ENCODE measurements at places on chromosomes 16 and 17.
A peak's percentile ranks its signal among the peaks of the same experiment; 100 is the strongest.

- DNase-seq = no peak
These were observed 3.8 kb downstream of the COTL1 start for GRCh38 chr16:84614073-84614459.

DNA sequence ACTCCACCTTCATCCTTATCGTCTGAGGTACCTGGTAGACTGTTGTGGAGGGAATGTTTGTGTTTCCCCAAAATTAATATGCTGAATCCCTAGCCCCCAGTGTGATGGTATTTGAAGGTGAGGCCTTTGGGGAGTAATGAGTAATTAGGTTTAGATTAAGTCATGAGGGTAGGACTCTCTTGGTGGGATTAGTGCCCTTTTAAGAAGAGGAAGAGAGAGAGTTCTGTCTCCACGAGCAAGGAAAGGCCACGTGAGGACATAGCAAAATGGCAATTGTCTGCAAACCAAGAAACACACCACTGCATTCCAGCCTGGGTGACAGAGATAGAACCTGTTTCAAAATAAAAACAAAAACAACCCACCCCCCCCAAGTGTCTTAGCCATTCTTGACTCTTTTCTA, 21.0 kb upstream of the DDX52 start:
- DNase-seq = no peak

DNA sequence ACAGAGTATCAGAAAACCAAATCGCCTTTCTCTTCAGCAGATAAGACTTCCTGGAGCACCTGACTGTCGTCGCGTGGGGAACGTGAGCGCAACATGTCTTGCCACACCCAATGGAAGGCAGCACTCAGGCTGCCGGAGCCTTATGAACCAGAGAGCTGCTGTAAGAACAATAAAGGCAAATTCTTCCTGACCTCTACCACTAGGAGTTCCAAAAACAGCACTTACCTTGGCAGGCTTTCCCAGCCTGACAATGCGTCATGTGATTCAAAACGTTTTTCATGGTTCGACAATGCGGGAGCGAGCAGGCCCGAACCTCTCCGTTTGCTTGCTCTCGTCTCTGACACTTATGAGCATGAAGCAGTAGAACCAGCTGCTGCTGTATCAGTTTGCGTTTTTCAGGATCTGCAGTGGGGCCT, 75.8 kb upstream of the TRAP1 start:
- DNase-seq = no peak

DNA sequence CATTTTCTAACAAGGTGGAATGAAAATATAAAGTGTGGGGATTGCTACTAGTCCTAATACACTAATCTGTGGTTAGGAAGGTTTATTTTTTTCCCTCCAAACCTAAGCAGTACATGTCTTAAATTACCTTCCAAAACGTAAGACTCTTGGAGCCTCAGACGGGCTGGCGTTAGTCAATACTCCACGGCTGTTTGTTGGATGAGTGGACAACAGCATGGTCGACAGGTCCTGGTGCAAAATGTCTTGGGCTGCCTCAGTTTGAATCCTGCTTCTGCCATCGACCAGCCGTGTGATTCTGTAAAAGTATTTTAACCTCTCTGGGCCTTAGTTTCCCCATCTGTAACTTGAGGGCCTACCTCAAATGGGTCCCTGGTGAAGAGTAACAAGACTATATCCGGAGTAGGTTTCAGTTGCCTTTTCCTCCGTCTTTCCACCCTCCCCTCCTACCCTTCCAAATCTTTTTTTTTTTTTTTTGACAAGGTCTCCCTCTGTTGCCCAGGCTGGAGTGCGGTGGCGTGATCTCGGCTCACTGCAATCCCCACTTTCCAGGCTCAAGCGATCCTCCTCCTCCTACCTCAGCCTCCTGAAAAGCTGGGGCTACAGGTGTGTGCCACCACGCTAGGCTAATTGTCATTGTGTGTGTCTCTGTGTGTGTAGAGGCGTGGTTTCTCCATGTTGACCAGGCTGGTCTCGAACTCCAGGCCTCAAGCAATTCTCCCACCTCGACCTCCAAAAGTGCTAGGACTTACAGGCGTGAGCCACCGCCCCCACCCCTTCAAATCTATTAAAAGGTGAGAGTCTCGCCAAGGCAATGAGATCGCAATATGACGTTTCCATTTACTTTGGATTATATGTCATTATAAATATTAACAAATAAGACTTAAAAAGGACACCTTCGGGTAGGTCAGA, 5.8 kb downstream of the SCGB1C2 start:
- DNase-seq = no peak

DNA sequence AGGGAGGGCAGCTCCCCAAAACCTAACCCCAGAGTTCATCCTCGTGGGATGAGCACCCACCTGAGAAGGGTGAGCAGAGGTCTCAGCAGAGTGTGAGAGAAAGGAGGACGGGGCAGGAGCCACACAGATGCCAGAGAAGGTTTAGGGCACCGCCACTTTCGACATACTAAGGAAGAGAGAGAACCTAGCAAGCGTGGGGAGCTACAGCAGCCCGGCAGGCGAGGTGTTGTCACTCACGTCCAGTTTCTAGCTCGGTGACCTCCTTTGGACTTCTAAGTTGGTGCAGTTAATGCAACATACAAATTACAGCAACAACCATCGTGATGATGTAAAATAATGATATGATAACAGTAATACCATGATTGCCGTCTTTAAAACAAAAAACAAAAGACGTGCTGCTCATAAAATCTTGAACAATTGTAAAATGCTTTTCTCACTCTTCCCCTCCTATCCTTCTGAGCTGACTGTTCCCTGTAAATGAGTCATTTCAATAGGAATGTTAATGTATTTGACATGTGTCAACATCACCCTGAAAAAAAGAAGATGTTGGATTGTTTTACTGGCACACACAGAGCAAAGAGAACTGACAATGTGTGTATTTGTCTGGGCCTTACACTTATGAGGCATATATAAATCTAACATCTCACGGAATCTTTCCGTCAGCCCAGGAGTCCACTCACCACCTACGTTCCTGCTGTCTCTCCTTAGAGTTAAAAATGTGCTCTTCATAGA, 158.2 kb upstream of the MAF start:
- peak; percentile 8 for DNase-seq

GRCh38 chr16:50602531-50603205, 54.5 kb downstream of the NKD1 start:
- DNase-seq = no peak

DNA sequence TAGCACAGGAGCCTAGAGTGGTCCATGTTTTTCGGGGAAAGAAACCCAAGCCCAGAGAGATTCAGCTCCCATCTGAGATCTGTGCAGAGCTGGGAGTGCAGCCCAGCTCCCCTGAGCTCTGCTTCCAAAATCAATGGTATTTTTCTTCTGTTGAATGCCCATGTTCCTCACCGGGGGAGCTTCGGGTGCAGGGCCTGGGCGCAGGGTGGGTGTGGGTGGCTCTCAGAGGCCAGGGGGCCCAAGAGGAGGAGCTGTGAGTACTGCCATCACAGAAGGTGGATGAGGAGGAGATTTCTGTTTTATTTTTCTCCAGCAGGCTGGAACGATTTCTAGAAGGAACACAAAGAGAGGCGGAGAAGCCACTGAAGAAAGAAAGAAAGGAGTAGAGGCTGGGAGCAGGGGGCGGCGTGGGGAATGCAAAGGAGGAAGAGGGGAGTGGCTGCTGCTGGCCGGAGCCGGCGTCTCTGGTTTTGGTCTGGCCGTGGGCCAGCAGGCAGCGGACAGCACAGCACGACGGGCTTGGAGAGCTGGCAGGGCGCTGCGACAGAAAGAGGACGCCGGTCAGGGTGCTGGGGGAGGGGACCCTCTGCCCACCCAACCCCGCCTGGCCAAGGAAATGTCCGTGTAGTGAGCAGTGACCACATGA, 76.2 kb upstream of the KSR1 start:
- DNase-seq = peak; percentile 63

DNA sequence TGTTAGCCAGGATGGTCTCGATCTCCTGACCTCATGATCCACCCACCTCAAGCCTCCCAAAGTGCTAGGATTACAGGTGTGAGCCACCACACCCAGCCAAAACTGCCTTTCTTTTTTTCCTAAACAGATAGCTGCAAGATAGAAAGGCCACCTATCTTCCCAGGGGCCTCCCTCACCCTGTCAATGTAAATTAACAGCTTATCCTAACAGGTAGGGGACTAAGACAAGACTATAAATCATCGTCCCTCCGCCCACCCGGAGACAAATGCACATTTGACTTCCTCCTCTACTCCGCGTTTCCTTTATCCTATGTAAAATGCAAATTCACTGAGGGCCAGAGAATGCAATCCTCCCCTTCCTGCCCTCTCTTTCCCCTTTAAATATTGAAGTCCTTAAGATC, 71.4 kb downstream of the MARF1 start:
- DNase-seq = no peak

DNA sequence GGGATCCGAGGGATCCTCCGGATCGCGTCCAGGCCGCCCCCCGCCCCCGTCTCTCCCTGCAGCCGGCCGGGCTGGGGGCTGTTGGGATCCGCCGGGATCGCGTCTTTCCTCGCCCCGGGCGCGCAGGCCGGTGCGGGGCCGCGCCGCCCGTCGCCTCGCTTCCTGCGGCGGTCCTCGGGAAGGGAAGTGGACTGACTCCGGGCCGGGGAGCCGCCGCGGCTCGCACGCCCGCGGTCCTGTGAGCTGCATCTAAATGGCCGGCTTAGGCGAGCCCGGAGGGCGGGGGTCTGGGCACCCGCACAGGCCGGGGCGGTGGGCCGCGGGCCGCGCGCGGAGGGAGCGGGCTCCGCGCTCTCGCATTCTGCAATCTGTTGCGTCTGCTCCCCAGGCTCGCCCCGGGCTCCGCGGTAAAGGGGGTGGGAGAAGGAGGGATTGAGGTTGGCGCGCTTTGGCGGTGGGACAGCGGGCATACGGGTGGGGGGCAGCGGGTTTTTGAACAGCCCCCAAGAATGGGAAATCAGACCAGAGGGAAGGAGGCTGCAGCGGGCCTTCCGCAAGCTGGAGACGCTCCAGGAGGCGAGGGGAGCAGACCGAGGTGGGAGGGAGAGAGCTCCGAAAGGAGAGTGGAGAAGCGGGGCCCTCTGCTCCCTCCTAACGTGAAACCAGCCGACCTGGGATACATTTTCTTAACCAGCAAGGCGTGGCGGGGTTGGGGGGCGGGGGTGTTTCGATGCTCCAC, 2.2 kb downstream of the TMEM132E start:
- DNase-seq = peak; percentile 71

GRCh38 chr17:13510062-13510461, 91.7 kb downstream of the HS3ST3A1 start:
- DNase-seq = peak; percentile 38

DNA sequence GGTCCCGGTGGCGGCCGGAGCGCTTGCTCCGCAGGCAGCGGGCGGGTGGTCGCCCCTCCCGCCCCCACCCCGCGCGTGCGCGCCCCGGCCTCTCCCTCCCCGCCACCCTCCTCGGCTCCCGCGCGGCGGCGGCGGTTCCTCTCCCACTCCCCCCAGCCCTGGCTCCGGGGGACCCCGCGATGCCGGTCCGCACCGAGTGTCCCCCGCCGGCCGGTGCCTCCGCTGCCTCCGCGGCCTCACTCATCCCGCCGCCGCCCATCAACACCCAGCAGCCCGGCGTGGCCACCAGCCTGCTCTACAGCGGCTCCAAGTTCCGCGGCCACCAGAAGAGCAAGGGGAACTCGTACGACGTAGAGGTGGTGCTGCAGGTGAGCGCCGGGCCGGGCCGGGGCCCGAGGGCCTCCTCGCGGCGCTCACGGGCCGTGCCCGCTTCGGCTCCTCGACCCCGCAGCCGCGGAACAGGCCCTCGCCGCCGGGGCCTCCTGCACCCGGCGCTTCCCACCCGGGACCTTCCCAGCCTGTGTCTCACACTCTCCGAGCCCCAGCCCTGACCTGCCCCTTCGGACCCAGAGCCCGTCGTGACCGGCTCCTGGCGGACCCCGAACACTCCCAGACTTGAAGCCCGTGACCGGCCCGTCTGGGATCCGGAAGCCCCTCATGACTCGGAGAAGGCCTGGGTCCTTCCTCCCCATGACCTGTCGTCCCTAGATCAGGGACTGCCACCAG, 490 bp downstream of the GID4 start:
- no peak for DNase-seq

- no peak for DNase-seq
These were observed 258.3 kb upstream of the MON1B start for GRCh38 chr16:76932541-76933211.

DNA sequence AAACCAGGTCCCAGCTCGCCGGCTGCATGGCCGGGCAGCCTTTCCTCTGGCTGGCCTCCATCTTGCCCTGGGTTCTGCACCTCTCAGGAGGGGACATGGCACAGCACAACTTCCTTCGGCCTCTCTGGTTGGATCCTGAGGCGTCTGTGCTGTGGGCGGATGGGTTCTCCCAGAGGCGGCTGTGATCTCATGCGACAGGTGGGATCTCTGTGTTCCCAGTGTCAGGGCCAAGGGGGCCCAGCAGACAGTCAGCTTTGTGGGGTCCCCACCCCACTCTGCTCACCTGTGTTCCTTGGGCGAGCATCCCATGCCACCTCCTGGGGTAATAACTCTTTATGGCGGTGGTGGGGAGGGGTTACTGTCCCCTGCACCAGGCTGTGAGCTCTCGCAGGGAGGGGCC, 35.8 kb downstream of the FA2H start:
- DNase-seq = no peak

- no peak for DNase-seq
These were observed 46.0 kb downstream of the RNF112 start for GRCh38 chr17:19457046-19457445.

- peak; percentile 41 for DNase-seq
These were observed 1.4 kb downstream of the CMTM2 start for GRCh38 chr16:66580605-66581209.

DNA sequence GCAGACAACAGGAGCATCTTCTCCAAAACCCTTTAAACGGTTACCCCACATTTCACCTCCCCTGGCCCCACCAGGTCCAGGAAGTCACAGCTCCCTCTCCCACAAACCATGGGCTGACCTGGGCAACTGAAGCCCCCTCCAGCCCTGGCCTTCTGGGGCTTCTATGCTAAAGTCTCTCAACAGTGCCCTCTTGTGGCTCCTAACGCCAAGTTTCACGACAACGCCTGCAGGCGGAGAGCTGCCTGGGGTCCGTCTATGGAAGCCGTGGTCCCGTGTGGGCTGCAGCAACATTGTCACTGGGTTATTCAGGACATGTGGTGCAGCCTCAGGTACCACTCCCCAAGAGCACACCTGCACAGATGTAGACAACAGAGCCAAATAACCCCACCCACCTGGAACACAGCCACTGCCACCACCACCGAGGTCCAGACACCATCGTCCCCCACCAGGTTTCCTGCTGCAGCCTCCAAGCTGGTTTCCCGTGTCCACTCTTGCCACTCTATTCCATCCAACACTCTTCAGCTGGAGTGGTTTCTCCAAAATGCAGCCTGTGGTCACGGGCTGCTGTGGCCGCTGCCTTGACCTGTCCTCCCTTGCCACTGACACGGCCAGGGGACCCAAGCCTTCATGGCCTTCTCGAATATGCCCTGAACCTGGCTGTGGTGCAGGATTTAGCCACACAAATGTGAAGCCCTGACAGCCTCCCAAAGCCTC, 19.1 kb downstream of the C16orf95 start:
- peak; percentile 80 for DNase-seq

GRCh38 chr17:70365091-70365583, 195.8 kb downstream of the KCNJ2 start:
- peak; percentile 12 for DNase-seq

All from eye (tissue), 1 donor.